ENCODE measurements at places on chromosomes 7 and 10. TPM values are rescaled to one million over a fixed set of nuclear protein-coding genes. Genes with fewer than 3 reads are reported as not detected.

- DNase-seq = no peak
Observed at GRCh38 chr7:116327752-116328151, 117.4 kb downstream of the TES start.

- DNase-seq = no peak
Observed at GRCh38 chr7:129896568-129897382, 56.0 kb downstream of the UBE2H start.

DNA sequence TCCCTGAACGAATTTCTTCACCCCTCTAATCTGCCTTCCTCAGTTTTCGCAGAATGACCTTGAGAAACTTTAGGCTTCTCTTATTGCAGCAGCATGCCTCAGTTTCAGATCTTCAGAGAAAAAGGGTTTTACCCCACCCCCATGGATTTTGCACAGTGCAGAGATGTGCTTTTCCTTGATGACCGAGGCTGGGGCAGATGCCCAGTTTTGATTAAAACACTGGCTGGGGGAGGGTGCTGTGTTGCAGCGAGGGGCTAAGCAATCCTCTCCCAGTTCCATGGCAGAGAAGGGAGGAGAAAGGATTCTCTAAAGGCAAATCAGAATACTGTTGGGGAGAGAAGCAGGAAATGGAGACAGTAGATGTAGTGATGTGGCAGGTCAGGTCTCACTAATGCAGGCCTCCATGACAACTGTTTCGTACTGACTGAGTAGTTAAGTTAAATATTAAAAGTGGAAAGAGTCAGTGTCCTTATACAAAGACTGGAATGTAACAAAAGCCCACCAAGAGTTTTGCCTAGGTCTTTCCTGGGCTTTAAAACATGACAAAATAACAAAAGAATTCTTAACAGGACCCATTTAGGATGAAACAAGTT is 50.8 kb upstream of the PDZD8 start:
- no peak for DNase-seq

The FAM53B gene
- 33.8 TPM for total RNA-seq

The MTG1 gene
- total RNA-seq = 27.9 TPM

The NEUROG3 gene
- not detected for total RNA-seq

The NPY4R2 gene
- not detected for total RNA-seq

Data from heart right ventricle (tissue), 16 donors.